Activated T-cell treated with anti-CD3 and anti-CD28 coated beads, Interleukin-2, amount 50 U/mL, for 4 hours (primary cell): ENCODE measurements at places on chromosomes 4 and X. TPM values are rescaled to one million over a fixed set of nuclear protein-coding genes. Genes with fewer than 3 reads are reported as not detected.

- no peak for DNase-seq
These were observed 5.1 kb upstream of the DCLK2 start for GRCh38 chr4:150072906-150073714.

- no peak for DNase-seq
These were observed 4.3 kb downstream of the MAEA start for GRCh38 chr4:1293991-1294390.

GRCh38 chr4:61675464-61675863 is 475.3 kb downstream of the ADGRL3 start:
- no peak for DNase-seq

DNA sequence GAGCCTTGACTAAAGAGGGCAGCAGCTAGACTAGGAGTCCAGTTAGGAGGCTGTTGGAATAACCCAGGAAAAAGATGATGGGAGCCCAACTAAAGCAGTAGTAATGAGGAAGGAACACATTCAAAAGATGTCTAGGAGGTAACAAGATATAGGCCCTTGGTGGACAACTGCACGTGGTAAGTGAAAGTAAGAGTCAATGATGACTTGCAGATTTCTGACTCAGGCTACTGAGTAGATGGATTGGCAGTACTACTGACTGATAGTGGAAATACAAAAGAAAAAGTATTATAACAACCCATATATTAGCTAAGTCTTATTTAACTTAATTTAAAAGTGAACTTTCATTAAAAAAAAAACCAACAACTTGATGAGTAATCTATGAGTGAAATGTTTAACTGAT is 74.0 kb downstream of the PAK3 start:
- no peak for DNase-seq

DNA sequence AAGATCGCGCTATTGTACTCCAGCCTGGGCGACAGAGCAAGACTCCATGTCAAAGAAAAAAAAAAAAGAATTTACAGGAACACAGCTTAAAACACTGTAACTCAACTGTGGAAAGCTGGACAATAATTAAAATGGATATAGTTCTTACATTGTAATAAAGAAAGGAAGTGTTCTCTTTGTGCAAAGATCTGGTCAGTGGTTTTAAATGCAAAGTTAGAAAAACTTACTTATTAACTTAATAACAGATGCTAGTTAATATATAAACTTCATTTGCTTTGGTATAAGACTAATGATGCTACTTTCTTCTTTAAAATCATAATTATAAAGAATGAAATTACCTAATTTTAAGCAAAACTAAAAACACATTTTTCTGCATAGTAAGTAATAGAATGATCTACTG is 2024.1 kb upstream of the TENM3 start:
- DNase-seq: no peak

- no peak for DNase-seq
These were observed 567.3 kb downstream of the PDHA2 start for GRCh38 chr4:96407225-96407624.

GRCh38 chrX:122303761-122304160 is 880.3 kb upstream of the GRIA3 start:
- no peak for DNase-seq

- no peak for DNase-seq
These were observed 28.0 kb downstream of the PIGG start for GRCh38 chr4:526971-527460.

GRCh38 chrX:133527415-133527814 is 112.1 kb upstream of the GPC4 start:
- no peak for DNase-seq

- DNase-seq: no peak
These were observed 79.5 kb downstream of the AFF1 start for GRCh38 chr4:87014284-87014782.

GRCh38 chrX:85903692-85904471 is 143.5 kb downstream of the CHM start:
- no peak for DNase-seq

Gene JCHAIN
- total RNA-seq: 0.58 TPM

Gene XIAP
- total RNA-seq: 34.9 TPM

Gene EDNRA
- not detected for total RNA-seq
